Activated CD4-positive, CD25-positive, alpha-beta regulatory T cell treated with anti-CD3 and anti-CD28 coated beads, Interleukin-2, amount 50 U/mL, for 72 hours (primary cell): ENCODE measurements at places on chromosomes 2 and 18.

DNA sequence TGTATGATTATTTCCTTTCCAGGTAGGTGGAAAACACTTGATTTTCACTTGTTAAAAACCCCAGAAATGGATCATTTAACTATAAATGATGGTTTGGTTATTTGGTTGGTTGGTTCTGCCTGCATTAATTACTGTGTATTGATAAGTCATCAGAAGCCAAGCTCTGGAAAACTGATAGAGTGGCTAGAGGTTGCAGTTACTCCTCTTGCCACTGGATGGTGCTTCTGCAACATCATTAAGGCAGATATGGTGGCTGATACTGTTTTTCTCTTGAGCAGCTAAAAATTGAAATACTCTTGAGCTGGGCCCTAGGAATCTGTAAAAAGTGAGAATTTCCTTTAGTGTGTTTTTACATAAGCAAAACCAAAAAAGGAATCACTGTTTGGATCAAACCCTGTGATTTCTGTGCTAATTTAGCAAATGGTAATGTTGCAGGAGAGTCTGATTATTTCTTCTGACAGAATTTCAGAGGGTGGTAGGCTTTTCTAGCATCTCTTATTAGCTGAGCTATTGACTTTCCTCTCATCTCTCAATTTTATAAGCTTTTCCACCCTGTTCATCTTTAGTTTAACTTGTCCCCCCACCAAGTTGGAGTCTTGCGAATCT is 54.3 kb downstream of the RAB10 start:
- DNase-seq, result no peak

- no peak for DNase-seq
Measured at GRCh38 chr2:9292426-9292825, 85.8 kb downstream of the ASAP2 start.

- no peak for DNase-seq
Measured at GRCh38 chr18:45876161-45876560, 50.7 kb downstream of the SIGLEC15 start.

- DNase-seq, result no peak
Measured at GRCh38 chr2:182585430-182585829, 130.6 kb upstream of the DNAJC10 start.

- DNase-seq, result no peak
Measured at GRCh38 chr2:8548065-8548618, 133.7 kb upstream of the ID2 start.

DNA sequence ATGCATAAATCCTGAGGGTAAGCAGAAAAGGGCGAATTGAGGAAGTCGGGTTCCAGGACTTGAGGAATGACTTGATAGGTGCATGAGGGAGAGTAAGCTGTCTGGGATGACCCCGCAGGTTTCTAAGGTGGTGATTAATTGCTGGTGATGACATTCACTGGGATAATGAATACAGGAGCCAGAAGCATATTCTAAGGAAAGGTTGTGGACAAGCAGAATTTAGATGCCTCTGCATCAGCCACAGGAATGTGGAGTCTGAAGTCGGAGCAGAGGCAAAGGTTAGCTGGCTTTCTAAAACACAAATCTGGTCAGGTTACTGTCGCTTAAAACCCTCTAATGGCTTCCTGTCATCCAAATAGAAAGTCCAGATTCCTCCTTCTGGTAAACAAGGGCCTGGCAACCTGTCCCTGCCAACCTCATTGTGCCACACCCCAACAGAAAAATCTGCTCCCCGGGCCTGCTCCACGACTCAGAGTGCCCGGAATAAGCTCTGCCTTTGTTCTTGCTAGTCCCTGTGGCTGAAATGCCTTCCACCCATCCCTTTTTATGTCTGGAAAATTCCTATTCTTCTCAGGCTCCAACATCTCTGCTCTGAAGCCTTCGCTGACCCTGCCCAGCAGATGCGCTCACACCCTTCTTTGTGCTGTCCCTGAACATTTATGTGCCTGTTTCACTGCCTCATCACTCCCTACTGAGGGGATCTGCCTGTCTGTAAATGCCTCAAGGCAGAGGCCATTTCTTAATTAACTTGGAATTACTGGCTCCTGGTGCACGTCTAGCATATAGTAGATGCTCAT is 11.3 kb upstream of the TMEM214 start:
- DNase-seq, result no peak

DNA sequence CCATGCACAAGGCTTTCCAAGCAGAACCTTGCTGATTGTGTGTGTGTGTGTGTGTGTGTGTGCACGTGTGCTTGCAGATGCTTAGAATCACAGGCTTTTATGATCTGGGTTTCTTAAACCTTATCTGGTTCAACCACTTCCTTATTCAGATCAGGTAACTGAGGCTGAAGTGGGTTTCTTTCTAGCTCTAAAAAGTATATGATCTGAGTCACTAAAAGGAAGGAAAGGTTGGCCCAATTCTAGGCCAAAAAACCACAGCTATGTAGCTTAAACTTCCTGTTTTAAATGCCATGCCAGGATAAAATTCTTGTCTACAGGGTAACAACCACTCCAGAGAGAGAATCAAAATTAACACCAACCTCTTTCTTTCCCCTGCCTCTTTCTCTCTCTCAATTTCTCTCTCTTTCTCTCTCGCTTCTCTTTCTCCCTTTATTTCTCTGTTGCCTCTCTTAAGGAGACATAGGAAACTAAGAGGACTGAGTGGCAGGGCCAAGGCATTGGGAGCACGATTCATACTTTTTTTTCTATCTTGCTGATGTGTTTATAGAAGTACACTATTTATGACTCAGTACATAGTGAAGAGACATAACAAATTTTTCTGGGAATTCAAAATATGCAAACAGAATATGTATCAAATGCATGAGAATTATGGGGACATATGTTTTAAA is 140.3 kb downstream of the TRIB2 start:
- DNase-seq, result no peak

GRCh38 chr2:15480552-15480951 is 80.6 kb downstream of the NBAS start:
- DNase-seq, result no peak

DNA sequence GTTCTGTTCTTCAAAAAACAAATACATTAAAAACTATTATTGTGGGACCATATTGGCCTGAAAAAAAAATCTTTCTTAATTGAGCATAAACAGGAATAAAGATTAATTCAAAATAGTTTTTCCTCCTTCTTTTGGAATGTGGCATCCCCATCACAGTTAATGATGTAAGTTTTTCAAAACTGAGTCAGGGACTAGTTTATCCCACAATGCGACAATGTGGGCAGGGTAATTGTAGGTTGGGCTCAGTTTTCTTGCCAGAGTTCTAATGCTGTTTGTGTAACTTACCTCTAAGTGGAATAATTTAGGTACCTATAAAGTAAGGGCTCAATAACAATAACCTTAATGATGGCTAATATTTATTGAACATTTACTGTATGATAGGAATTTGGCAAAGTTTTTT is 82.0 kb downstream of the PMS1 start:
- DNase-seq, result no peak

- DNase-seq, result no peak
Measured at GRCh38 chr2:66217039-66217585, 217.8 kb upstream of the MEIS1 start.

DNA sequence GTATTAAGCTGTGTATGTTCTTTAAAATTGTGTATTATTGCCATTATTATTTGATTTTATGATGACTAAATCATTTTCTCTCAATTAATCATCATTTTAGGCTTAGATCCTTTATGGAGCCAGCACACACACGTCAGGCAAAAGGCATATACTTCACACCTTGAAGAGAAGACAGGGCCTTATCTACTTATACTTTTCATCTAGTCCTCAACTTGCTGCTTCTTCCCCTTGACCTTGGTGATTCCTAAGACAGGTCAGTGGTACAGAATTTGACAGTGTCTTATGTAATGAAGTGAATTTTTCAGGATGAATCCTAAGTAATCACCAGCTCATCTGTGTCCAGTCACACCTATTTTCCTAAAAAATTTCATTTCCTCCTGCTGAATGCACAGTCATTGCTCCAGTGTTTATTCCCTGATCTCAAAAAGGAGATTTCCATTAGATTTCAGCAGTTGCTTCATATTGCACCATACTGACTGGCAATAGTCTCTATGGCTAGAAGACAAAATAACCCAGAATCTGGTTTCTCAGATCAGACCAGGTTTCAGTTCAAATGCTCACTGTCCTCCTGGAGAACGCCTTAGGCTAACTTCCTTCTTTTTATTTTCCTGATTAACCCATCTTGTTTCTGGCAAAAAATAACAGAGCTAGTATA is 235.7 kb downstream of the PTH2R start:
- DNase-seq, result no peak

DNA sequence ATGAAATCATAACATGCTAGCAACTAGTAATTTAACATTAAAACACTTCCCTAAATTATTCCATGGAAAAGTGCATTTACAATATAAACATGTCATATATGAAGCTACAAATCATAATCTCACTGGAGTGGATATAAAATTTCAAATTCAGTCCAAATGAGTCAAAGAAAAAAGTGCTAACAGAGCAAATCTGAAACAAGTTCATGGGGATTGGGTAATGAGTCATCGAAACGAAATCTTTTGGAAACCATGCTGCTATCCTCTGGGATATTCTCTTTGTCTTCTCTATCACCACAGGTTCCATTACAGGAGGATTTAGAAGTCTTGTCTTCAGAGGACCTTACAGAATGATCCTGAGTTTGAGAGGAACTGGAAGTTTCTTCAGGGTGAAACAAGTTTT is 34.1 kb downstream of the STK17B start:
- DNase-seq, result no peak

- DNase-seq, result no peak
Measured at GRCh38 chr18:31040686-31041270, 1.8 kb downstream of the DSC3 start.

DNA sequence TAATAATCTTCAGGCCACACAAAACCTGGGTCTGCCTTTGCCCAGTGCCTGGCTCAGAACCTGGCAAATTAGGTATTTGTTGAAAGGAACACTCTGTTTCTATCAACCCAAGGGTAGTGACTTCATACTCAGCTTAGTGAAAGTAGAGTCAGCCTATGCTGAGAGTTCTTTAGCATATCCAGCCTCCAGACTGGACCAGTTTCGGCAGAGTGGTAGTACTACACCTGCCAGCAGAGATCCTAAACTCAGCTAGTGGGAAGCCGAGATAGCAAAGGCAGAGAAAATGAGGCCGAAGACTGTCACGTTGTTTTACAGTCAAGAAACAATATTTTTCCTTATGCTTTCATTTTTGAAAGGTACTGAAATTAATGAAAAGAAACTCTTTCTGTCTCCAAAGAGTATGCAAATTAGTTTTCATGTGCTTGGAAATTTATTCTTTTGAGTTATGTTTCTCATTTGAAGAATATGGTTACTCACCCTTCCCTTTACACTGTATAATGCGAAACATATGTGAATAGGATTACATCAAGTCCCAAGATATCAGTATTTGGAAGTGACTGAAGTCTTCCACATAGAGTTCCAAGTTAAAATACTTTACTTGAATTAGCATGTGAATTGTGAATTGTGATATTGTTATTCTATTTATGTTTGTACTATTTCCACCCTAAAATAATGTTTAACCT is 52.2 kb upstream of the UGP2 start:
- DNase-seq, result no peak
